GM20000 (cell line): ENCODE measurements at places on chromosomes 2 and 18.

GRCh38 chr2:241432824-241433448 lies 75.4 kb downstream of the STK25 start:
- no peak for DNase-seq

DNA sequence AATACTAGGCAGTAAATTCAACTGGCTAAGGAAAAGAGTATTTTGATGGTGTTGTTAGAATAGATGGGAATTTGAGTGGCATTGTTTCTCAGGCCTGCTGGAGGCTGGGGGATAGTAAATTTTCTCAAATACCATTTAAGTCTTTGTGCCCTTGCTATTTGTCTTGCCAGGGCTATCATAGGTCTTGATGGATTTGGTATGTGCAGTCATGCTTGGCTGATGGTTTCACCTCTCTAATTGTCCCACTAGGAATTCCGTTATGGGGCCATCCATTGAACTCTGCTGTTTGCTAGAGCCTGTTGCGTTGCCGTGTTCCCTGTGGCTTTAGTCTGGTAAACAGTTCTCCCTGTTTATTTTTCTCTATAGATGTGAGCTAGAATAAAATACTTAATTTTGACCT lies 438.1 kb upstream of the FAM98A start:
- DNase-seq = no peak

DNA sequence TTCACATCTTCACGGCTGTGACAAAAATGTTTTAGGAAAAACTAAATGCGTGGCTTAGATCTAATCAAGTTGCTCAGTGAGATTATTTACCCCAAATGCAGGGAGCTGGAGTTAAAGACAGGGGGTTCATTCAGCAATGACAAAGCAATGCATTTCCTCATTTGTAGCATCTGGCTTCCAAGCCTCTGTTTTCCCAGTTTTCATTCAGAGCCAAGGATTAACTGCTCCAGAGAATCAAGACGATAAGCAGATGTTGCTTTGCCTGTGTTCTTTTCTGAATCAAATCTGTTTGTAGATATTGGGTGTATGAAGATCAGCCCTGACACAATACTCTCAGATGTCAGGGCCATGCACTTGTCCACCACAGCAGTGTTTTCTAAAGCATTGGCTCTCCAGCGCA lies 147.4 kb upstream of the SIX2 start:
- no peak for DNase-seq

- no peak for DNase-seq
These were observed 27.7 kb downstream of the KLHL29 start for GRCh38 chr2:23412556-23413155.

- no peak for DNase-seq
These were observed 512.3 kb upstream of the RAB6C start for GRCh38 chr2:129467012-129467779.

GRCh38 chr2:61878761-61879160 lies 9.7 kb downstream of the CCT4 start:
- DNase-seq = no peak

GRCh38 chr2:46663614-46664013 lies 184.2 kb downstream of the TMEM247 start:
- no peak for DNase-seq

DNA sequence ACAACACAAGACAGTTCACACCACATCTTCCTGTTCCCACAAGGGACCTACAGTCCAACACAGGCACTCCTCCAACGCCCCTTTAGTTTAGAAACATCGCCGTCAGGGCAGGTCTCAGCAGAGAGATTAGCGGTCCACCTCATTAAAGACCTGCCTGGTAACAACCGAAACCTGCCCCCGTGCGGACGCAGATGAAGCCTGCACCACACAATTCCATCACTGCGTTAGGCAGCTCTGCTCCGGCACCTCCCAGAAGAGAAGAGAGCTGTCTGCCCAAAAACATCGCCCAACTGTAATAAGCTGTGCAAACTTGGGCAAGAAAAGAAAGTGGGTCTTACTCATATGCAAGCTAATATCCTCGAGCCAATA lies 32.7 kb downstream of the ZNF516 start:
- DNase-seq = peak; percentile 7

- DNase-seq = peak; percentile 14
These were observed 201.9 kb downstream of the CLIP4 start for GRCh38 chr2:29317077-29317517.

GRCh38 chr2:148875387-148876051 lies 492 bp downstream of the KIF5C start:
- peak; percentile 59 for DNase-seq

- DNase-seq = no peak
These were observed 48.9 kb downstream of the FSIP2 start for GRCh38 chr2:185787227-185788145.
